Stimulated activated CD8-positive, alpha-beta memory T cell treated with anti-CD3 and anti-CD28 coated beads, Interleukin-15, amount 100 ng/mL, for 24 hours (primary cell): ENCODE measurements at places on chromosomes 3 and 15.

- no peak for DNase-seq
Observed at GRCh38 chr3:11080492-11080891, 73.8 kb upstream of the HRH1 start.

DNA sequence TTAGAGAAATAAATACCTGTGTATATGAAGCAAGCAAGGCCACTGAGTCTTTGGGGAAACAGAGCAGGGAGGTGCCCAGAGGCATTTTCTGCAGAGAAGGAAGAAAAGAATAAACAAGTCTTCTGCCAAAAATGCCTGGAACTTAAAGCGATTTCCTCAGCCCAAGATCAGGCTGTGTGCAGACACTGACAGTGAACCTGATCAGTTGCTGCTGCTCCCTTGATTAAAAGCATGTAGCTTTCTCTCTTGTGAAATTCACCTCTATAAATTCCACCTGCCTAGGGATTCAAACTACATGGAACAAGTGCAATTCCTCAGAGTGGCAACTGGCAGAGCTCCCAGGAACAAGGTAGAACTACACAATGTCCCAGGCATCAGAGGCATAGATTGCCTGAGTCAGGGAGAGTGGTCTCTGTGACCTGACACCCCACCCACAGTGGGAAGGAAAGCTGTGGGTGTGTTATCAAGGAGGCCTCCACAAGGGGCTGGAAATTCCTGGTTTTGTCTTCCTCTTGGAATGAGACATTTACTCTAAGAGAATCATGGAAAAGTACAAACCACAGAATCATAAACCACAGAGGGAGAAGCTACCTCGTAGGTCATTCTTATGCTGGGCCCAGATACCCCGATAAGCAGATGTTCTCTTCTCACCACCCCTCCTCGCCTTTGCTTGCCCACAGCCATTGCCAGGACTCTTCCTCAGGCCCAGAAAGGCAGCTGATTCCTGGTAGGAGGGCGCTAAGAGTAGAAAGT is 1.8 kb upstream of the ZBTB38 start:
- no peak for DNase-seq

- no peak for DNase-seq
Observed at GRCh38 chr15:58355973-58356372, 75.8 kb upstream of the LIPC start.

- DNase-seq: no peak
Observed at GRCh38 chr3:185065059-185065458, 87.8 kb downstream of the C3orf70 start.

GRCh38 chr15:74950078-74950908 is 6.3 kb downstream of the RPP25 start:
- DNase-seq: peak; percentile 61

GRCh38 chr3:90062631-90063200 is 955.3 kb downstream of the EPHA3 start:
- no peak for DNase-seq

GRCh38 chr15:85312486-85312885 is 67.9 kb upstream of the AKAP13 start:
- DNase-seq: no peak

GRCh38 chr15:49472338-49472737 is 49.3 kb downstream of the FGF7 start:
- DNase-seq: no peak

DNA sequence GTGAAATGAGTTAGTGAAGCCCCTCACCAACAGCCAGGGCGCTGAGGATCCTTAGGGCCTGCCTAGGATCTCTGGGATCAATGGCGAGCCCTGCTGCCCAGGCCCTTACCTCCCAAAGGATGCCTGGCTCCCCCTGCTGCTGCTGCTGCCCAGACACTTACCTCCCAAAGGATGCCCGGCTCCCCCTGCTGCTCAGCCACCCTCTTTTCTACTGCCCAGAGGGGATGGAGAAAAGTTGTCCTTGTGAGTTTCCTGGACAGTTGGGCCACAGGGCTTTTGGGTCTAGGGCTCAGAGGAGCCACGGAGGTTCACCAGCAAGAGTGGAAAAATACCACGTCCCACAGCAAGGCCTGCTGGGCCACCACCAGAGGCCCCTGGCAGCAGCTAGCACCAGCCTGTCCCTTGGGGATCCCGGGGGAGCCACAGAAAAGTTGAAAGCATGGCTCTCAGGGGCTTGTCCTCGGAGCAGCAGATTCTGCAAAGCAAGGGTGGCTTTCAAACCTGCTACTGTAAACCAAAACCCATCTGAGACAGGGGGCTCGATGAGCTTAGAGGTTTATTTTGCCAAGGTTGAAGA is 59.4 kb downstream of the SLC6A6 start:
- DNase-seq: no peak

GRCh38 chr3:190338717-190339116 is 16.5 kb upstream of the CLDN1 start:
- no peak for DNase-seq

DNA sequence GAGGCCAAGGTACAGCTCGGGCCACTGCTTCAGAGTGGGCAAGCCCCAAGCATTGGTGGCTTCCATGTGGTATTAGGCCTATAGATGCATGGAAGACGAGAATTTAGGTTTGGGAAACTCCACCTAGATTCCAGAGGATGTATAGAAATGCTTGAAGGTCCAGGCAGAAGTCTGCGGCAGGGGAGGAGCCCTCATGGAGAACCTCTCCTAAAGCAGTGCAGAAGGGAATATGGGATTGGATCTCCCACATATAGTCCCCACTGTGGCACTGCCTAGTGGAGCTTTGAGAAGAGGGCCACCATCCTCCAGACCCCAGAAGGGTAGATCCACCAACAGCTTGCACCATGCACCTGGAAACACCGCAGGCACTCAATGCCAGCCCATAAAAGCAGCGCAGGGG is 48.1 kb upstream of the XXYLT1 start:
- no peak for DNase-seq

GRCh38 chr3:190076136-190076535 is 44.6 kb downstream of the P3H2 start:
- DNase-seq: no peak

DNA sequence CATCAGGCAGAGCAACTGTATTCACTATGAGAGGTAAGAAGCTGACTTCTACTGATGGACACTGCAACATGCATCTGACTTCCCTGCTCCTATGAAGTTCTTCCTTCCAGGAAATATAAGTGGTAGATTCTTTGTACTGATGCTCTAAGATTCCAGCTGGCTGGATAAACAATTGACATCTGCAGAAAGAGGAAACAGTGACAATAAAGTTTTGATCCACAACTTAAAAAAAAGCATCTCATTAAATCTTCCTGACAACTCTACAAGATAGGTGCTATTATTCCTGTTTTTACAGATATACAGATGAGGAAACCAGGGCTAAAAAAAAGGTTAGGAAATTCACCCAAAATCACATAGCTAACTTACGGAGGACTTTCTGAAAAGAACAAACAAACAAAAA is 142.8 kb downstream of the VPS13C start:
- no peak for DNase-seq

DNA sequence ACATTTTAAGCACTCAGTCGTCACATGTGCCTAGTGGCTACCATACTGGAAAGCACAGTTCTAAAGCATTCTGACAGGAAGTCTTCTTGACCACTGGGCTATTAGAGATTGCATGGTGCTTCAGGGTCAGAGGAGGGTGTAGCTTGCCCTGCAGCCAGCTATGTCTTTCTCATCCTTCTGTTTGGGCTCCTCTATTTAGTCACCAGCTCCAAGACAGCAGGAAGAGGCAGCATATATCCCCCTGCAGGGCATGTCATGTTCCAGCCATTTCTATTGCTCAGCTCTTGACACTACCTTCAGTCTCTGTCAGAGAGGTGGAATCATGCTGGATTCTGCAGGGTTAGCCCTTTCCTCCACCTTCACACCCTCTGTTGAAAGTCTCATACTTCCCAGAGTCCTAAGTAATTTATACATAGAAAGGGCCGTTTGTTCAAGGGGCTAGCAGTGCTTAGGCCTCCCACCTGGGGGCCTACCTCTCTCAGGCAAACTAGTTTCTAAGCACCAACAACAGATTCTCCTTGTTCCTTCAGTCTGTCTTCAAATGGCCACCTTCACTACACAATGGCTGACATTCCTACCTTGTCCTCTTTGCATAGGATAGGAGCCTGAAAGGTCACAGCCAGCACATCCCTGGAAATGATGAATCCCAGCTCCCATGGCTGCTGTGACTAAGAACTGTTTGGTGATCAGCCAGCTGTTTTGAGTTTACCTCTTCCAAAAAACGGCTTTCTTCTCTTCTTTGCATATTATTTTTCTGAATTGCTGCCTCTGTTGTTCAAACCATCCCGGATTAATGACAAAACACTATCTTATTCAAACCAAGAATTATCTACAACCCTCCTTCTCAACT is 115.7 kb upstream of the BFSP2 start:
- no peak for DNase-seq

DNA sequence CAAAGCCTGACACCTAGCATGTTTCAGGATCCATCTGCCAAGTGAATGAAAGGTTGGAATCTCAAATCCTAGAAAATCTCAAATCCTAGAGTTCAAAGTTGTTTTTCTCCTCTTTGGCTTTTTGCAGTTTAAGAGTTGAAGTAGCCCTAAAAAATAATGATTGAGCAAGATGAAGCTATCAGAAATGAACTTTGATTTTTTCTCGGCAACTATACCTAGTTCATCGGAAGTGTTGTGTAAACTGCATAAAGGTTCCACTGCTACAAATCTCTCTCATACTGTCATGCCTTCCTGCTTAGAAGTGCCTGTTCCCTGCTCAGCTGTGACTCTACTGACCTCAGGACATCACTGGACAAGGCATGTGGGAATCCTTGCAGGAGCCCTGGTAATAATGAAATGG is 35.8 kb upstream of the FOXB1 start:
- no peak for DNase-seq

- DNase-seq: no peak
Observed at GRCh38 chr3:61360297-61360965, 109.2 kb upstream of the FHIT start.

DNA sequence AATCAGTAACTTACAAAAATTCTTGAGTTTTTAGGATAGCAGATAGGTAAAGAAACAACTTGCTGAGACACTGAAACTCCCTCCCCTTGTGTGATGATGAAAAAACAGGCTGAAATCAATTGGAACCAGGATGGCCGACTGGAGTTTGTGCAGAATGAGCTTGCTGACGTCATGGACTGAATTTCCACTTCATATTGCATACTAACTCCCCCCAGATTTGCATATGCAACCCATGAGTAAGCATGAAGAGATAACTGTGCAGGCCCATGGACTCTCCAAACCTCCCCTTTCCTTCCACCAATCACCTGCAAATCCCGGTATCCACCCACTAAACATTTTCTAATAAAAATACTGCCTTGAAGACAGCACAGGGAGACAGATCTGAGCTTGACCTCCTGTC is 82.0 kb upstream of the SCN5A start:
- no peak for DNase-seq

- no peak for DNase-seq
Observed at GRCh38 chr3:32455609-32456428, 46.8 kb downstream of the CMTM6 start.

- DNase-seq: no peak
Observed at GRCh38 chr3:100081311-100081710, 33.0 kb downstream of the FILIP1L start.

GRCh38 chr3:11514191-11514821 is 129.4 kb downstream of the VGLL4 start:
- DNase-seq: no peak

DNA sequence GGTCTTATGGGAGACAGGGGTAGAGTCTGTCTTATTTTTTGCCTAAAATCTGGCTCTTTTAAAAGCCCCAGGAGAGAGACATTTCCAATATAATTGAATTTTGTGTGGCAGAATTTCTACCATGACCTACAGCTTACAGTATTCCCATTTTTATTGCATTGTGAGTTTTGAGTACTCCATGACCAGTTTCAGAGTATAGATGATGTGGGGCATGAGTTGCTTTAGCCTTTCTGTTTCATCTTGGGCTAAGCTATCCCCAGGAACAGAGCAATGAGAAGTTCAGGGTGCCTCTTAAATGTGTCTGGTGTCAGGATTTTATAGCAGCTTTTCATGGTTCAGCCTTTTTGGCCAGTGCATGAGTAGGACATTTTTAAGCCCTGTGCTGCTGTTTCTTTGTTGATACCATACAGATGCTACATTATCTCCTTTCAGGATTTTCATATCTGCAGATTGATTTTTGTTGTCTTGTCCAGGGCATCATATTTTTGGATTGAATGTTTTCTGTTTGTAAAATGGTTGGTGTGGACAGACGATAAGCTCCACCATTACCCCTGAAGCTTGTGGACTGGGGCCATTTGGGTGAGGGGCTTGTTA is 3.5 kb downstream of the ABHD2 start:
- DNase-seq: no peak

DNA sequence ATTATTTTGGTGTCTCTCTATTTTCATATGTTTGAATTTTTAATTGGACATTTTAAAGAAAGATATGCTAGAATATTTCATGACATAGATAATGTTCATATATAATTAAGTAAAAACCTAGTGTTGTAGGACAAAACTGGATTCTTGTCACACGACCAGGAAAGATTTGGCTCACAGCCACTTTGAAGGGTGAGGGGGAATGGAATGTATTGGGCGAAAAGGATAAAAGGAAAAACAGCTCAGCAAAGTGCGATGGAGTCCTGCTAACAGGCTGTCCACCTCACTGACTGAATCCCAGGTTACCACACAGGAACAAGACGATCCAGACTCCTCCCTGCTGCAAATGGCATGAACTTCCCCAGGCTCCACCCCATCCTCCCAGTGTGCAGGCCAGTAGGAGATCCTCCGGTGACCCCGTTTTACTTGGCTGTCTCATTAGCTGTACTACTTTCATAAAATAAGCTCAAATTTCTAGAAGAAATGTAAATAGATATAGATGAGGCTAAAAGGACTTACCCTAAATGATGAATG is 186.2 kb downstream of the CD47 start:
- no peak for DNase-seq

- no peak for DNase-seq
Observed at GRCh38 chr3:131526801-131527347, 24.1 kb upstream of the MRPL3 start.

DNA sequence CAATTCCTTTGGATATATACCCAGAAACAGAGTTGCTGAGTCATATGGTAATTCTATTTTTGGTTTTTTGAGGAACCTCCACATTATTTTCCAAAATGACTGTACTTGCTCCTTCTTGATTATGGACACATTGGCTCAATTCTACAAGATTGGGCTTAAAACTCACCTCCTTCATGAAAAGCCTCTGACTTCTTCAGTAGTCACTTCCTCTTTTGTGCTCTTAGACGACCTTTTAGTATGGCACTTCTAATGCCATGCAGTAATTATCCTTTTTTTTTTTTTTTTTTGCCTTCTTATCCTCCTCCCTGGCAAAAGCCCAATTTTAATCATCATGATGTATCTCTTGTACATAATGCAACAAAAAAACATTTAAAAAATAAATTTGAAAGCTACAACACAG is 33.0 kb upstream of the ABHD17C start:
- no peak for DNase-seq

DNA sequence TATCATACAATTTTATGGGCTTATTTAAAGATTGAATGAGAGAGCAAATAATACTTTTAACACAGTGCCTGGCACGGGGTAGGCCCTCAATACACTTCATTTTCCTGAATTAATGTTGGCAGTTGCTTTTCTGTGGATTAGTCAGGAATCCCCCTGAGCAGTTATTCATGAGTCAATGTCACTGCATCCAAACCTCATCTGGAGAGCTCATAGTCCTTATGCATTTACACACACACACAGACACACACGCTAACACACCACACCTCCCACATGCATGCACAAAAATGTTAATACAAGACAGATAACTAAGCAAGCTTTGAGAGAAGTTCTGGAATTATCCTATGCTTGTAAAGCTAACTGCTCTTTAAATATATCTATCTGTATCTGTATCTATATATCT is 34.0 kb upstream of the TNFAIP8L3 start:
- no peak for DNase-seq
